Astrocyte of the hippocampus (primary cell): ENCODE measurements at places on chromosomes 13 and 19.

DNA sequence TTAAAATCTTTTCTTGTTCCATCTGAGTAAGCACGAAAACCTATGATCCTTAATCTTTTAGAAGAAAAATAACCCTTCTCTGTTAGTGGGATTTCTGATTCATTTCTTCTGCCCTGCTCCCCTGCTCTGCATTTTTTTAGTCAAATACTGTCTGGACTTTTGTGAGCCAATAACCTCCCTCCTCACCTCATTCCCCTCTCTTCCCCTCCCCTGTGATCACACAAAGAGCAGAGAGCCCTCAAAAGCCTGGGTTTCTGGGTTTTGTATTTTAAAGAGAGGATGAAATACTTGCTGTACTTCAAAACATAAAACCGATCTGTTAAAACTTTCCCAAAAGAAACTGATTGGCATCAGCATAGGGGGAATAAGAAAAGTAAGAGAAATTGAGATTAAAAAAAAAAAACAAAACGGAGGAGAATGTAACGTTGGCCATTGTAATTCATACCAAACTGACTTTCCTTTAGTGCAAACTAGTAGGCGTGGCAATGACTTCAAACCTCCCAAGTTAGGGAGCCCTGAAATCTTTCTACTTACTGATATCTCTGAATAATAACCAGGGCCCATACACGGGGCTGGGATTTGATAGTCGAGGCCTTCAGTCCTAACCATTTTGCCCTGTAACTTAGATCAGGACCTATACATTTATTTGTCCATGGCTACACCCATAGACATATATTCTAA, 232.9 kb downstream of the TM9SF2 start:
- no peak for DNase-seq

GRCh38 chr13:59728896-59729545, 434.7 kb downstream of the DIAPH3 start:
- DNase-seq = no peak

- no peak for DNase-seq
These were observed 122.2 kb downstream of the ZNF486 start for GRCh38 chr19:20289186-20289585.

- DNase-seq = no peak
These were observed 134.8 kb downstream of the B3GLCT start for GRCh38 chr13:31334547-31334946.

GRCh38 chr13:110349239-110349638, 42.2 kb downstream of the COL4A2 start:
- DNase-seq = no peak
